ENCODE measurements at places on chromosomes 12 and 14. TPM values are rescaled to one million over a fixed set of nuclear protein-coding genes. Genes with fewer than 3 reads are reported as not detected.

DNA sequence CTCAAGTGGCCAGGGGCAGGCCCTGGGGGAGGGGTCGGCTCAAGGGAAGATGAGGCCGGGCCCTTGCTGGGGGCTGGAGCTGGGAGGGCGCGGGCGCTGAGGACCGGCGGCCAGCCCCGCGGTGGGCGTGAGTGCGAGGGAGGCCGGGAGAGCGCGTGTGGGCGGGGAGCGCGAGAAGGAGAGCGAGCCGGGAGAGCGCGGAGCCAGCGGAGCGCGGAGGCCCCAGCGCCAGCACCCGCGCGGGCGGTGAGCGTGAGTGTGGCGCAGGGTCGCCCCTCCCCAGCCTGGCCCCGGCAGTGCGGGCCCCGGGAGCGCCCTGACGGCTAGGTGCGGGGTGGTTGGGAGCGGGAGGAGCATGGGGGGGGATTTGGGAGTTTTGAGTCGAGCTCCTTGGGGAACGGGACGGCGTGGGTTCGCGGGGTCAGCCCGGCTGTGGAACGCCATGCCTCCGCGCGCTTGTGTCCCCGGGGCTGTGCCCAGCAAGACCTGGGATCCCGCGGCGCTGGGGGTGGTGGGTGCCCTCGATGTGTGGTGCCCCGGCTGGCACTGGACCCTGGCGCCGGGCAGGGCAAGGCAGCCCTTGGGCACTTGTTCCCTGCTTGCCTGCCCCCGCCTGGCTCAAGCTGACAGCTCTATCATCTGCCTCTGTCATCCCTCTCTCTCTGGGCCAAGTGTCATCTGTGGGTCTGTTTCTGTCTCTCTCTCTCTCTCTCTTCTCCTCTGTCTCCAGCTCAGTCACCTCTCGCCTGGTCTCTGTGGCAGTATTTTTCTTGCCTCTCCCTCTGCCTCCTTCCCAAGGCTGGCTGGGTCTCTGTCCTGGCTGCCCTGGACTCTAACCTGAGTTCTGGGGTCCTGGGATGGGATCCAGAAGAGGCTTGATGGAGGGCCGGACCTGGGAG, at the start of gene LBHD2:
TSS of gene LBHD2 (plus strand) at position 190 of the 899 bp plus-strand sequence. CDS start 1,803 bp downstream, outside the sequence.
- peaks cover 3% of the 10 kb centered on the region for H3K27me3 ChIP-seq
- H3K4me1 ChIP-seq, result peaks cover 8% of the 10 kb centered on the region
- no peak for DNase-seq
- H3K4me3 ChIP-seq, result peak within 1 kb of the TSS; percentile 20

GRCh38 chr12:712172-712863, 40.1 kb upstream of the WNK1 start:
- no peak overlapping the region for H3K27ac ChIP-seq
- no peak for DNase-seq
- H3K4me1 ChIP-seq, result no peaks in the 10 kb centered on the region
- H3K27me3 ChIP-seq, result no peaks in the 10 kb centered on the region

Gene RNU4-1
- under 0.01 TPM for total RNA-seq

DNA sequence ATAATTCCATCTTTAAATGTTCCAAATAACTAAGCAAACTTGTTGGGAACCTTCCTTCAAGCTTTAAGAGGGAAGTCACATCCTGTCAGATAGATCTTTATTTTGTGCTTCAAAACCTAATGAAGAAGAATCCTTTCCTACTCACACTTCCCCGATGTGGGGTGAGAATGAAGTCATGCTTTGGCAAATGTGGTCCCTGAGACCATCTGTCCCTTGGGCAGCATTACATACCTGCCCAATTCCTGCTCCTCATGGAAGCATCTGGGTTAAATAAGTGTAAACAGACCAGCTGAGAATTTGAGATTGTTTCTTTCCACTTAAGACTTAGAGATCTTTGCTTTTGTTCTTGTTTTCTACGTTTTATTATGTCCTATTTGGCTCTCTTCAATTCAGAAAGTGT, 606.0 kb upstream of the TMEM132C start:
- H3K27ac ChIP-seq, result no peak overlapping the region
- no peaks in the 10 kb centered on the region for H3K4me1 ChIP-seq
- H3K27me3 ChIP-seq, result no peaks in the 10 kb centered on the region
- DNase-seq, result no peak

Gene TCP11L2
- 0.29 TPM for total RNA-seq

DNA sequence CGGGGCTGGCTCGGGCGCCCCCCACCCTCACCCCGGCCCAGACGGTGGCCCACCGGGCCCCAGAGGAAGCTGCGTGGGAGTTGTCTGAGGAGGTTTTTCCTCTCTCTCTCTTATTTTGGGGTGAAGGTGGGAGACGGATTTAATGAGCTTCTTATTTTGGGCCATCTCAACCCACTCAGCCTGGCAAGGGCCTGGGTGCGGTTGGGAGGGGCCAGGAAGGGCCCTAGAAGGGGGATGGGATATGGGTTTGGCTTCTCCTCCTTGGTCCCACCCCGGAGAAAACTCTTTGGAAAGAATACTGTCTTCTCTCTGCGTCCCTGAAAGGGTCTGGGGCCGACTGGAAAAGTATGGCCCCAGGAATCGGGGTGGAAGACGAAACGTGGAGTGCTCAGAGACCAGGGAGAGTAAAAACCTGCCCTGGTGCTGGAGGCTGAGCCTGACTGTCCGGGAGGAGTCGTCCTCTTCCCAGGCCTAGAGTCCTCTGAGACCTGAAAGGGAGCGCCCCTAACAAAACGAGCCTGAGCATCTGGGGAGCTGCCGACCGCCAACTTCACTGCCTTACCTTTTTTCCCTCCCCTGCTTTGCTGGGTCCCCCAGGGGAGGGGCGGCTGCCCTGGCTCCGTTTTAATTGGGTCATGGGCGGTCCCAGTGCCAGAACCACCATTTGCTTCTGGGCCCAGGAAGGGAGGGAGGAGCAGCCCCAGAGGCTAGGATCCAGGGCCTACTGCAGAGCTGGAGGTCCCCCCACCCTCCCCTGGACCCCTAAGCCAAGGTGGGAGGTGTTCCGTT, 1.6 kb downstream of the MMP14 start:
- peaks cover 28% of the 10 kb centered on the region for H3K36me3 ChIP-seq
- no peaks in the 10 kb centered on the region for H3K27me3 ChIP-seq

DNA sequence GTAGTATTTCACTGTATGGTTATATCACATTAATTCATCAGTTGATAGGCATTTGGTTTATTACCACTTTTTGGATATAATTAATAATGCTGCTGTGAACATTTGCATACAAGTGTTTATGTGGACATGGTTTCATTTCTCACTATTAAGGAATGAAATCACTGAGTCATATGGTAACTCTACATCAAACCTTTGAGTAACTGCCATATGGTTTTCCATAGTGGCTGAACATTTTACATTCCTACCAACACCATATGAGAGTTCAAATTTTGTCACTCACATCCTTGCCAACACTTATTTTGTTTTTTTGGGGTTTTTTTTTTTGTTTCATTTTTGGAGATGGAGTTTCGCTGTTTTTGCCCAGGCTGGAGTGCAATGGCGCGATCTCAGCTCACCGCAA, 30.2 kb upstream of the EAPP start:
- DNase-seq, result no peak
- H3K4me3 ChIP-seq, result no peak overlapping the region
- no peaks in the 10 kb centered on the region for H3K4me1 ChIP-seq
- no peaks in the 10 kb centered on the region for H3K27me3 ChIP-seq
- H3K27ac ChIP-seq, result no peak overlapping the region

DNA sequence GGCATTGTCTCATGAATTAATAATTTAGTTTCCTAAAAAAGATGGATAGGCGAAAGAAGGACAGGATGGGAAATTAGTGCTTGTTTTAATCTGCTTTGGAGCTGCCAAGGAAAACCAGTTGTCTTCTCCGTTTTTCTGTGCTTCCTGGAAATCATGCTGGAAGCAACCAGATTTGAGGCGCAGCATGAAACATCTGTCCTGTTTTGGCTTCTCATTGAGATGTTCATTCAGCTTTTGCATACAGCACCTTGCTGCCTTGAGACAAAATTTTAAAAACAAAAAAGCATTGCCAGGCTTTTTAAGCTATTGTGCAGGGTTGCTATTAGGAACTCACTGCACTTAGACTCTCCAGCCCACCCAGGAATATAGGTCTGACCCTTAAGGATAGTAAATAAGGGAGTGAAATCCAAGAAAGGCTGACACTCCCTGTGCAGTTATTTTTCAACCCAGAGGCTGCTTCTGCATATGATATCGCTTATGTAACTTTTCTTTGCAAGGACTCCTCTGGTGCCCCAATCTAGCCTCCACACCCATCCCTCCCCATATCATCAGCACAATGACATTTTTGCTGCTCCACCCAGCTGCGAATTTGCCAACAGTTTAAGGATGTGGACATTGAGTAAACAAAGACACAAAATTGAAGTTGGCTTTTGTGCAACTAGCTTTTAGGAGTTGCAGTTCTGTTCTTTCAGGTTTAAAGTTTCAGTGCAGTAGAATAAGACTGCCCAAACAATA, 46.9 kb upstream of the MDM1 start:
- H3K27me3 ChIP-seq, result no peaks in the 10 kb centered on the region
- peak; percentile 81 for DNase-seq
- H3K36me3 ChIP-seq, result no peaks in the 10 kb centered on the region
- peaks cover 29% of the 10 kb centered on the region for H3K4me1 ChIP-seq
- H3K27ac ChIP-seq, result no peak overlapping the region

GRCh38 chr12:49358483-49359141, 8.7 kb upstream of the SPATS2 start:
- no peaks in the 10 kb centered on the region for H3K36me3 ChIP-seq
- peaks cover 18% of the 10 kb centered on the region for H3K27me3 ChIP-seq
- H3K4me1 ChIP-seq, result peaks cover 6% of the 10 kb centered on the region
- no peak overlapping the region for H3K4me3 ChIP-seq

DNA sequence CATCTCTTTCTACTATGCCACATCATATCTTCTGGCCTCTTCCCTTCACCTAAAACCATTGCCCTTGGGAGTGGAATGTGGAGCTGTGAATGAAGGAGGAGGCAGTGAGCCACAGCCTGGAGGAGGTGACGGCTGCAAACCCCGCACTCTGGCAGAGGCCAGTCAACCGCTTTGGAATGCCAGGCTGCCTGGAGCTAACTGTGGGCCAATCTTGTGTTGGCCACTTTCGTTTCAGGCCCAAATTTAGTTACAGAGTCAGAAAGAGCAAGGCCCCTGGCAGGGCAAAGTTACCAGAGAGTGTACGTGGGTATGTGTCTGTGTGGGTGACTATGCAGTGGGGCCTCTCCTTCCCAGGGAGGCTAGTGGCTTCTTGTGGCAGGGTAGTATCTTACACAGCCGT, 40.1 kb downstream of the CACNA1C start:
- H3K27ac ChIP-seq, result peak overlapping the region; percentile 47
- no peak for DNase-seq
- H3K36me3 ChIP-seq, result no peaks in the 10 kb centered on the region
- H3K4me1 ChIP-seq, result peaks cover 7% of the 10 kb centered on the region
- no peaks in the 10 kb centered on the region for H3K27me3 ChIP-seq

Measured in stomach (tissue), 19 donors.